ENCODE measurements at places on chromosomes 7 and 10.

DNA sequence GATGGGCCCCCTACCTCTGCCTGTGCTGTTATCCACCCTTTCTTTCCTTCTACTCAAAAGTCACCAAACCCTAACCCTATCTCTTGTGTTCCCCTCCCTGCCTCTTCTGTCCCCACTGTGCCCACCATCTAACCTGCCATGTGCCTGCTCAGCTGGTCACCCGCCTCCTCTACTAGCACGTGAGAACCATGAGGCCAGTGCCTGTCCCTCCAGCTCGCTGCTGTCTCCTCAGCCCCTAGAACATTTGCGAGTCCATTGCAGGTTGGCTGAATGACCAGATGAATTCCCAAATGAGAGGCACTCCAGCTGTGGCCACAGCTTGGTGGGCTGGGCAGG is 129.0 kb downstream of the ARHGAP22 start:
- no peak for DNase-seq

GRCh38 chr10:58888957-58889356 is 287.5 kb upstream of the PHYHIPL start:
- DNase-seq, result no peak

GRCh38 chr7:127336458-127336857 is 56.0 kb downstream of the ZNF800 start:
- no peak for DNase-seq

DNA sequence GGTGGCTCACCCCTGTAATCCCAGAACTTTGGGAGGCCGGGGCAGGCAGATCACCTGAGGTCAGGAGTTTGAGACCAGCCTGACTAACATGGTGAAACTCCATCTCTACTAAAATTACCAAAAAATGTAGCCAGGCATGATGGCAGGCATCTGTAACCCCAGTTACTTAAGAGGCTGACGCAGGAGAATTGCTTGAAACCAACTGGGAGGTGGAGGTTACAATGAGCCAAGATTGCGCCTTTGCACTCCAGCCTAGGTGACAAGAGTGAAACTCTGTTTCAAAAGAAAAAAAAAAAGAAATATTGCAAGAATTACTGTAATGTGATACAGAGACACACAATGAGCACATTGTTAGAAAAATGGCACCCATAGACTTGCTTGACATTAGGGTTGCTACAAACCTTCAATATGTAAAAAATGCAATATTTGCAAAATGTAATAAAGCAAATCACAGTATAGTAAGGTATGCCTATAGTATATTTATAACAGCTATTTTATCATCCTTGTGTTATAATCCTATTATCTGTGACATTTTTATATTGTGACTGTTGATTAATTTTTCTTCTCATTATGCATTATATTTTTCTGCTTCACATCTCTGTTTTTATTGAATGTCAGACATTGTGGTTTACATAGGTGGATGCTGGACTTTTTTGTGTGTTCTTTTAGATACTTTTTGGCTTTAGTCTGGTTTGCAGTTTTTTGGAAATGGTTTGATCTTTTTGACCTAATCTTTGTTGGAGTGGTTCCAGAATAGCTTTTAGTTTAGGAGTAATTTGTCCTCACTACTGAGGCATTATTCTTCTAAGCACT is 55.4 kb upstream of the HELLS start:
- DNase-seq, result no peak

Measured in activated CD4-positive, alpha-beta T cell treated with anti-CD3 and anti-CD28 coated beads for 4 hours (primary cell).